ENCODE measurements at places on chromosomes 6 and 20. TPM values are rescaled to one million over a fixed set of nuclear protein-coding genes. Genes with fewer than 3 reads are reported as not detected.

Gene SCGN
- not detected for total RNA-seq

Gene MOG
- total RNA-seq: not detected

Gene TULP1
- not detected for total RNA-seq

Gene TRIM15
- total RNA-seq: not detected

Gene BCKDHB
- total RNA-seq: 21.2 TPM

Gene RCAN2
- 15.6 TPM for total RNA-seq

Gene CYP21A2
- 0.72 TPM for total RNA-seq

Gene ADISSP
- total RNA-seq: 18.5 TPM

Gene SYCP2
- 1.4 TPM for total RNA-seq

Gene LST1
- total RNA-seq: not detected

Gene E2F1
- total RNA-seq: 1.4 TPM

Gene NELFE
- total RNA-seq: 95.8 TPM

Gene DLK2
- 0.29 TPM for total RNA-seq

Gene HLA-G
- not detected for total RNA-seq

Gene GFRAL
- not detected for total RNA-seq

Gene ID1
- total RNA-seq: 56.3 TPM

Gene POLR3F
- 20.3 TPM for total RNA-seq

Gene MYB
- 0.36 TPM for total RNA-seq

Gene MUC21
- total RNA-seq: not detected

Gene PLA2G7
- 0.36 TPM for total RNA-seq

Gene CCR6
- total RNA-seq: not detected

Gene FAM110A
- total RNA-seq: 9.8 TPM

Gene PPP1R18
- total RNA-seq: 62.6 TPM

Gene TRAPPC3L
- total RNA-seq: 0.29 TPM

Gene RPP40
- total RNA-seq: 8.3 TPM

Gene PAK5
- not detected for total RNA-seq

All from osteoblast (primary cell).